ENCODE measurements at places on chromosomes 12 and 14. TPM values are rescaled to one million over a fixed set of nuclear protein-coding genes. Genes with fewer than 3 reads are reported as not detected.

- no peak overlapping the region for H3K4me3 ChIP-seq
- no peaks in the 10 kb centered on the region for H3K4me1 ChIP-seq
- no peaks in the 10 kb centered on the region for H3K27me3 ChIP-seq
- no peak overlapping the region for H3K27ac ChIP-seq
These were observed 210.1 kb downstream of the MON2 start for GRCh38 chr12:62676521-62677307.

- H3K27me3 ChIP-seq: no peaks in the 10 kb centered on the region
- H3K36me3 ChIP-seq: no peaks in the 10 kb centered on the region
- no peak for DNase-seq
- H3K4me3 ChIP-seq: no peak overlapping the region
- H3K27ac ChIP-seq: no peak overlapping the region
These were observed 69.2 kb downstream of the SLC6A12 start for GRCh38 chr12:144650-145284.

- no peak overlapping the region for H3K27ac ChIP-seq
- no peaks in the 10 kb centered on the region for H3K36me3 ChIP-seq
- H3K4me1 ChIP-seq: peaks cover 32% of the 10 kb centered on the region
These were observed 42.5 kb downstream of the WDR20 start for GRCh38 chr14:102182190-102182589.

Gene PRR4
- total RNA-seq: 0.87 TPM

- H3K36me3 ChIP-seq: no peaks in the 10 kb centered on the region
- no peaks in the 10 kb centered on the region for H3K4me1 ChIP-seq
- no peaks in the 10 kb centered on the region for H3K27me3 ChIP-seq
- H3K27ac ChIP-seq: no peak overlapping the region
- DNase-seq: no peak
- H3K4me3 ChIP-seq: no peak overlapping the region
These were observed 183.1 kb downstream of the KLHL28 start for GRCh38 chr14:44778604-44779003.

Gene KCNMB4
- 0.67 TPM for total RNA-seq

GRCh38 chr12:78756936-78757335 lies 107.6 kb upstream of the SYT1 start:
- no peak overlapping the region for H3K4me3 ChIP-seq
- no peak overlapping the region for H3K27ac ChIP-seq
- no peaks in the 10 kb centered on the region for H3K27me3 ChIP-seq

DNA sequence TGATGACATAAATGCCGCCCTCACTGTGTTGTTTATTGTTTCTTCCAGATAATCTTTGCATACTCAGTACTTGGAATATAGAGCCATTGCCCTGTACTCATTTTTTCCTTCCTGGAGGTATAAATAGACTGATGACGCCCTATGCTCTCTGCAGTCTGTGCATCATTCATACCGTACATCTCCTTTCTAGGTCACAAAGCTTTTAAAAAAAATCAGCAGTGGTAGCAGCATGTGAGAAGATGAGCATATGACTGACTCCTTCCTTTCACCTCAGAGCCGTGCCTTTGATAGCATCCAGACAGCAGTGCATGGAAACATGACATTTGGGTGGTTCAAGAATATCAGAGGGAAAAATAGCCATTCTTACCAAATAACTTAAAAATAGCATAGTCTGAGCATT lies 77.3 kb downstream of the PDE3A start:
- no peaks in the 10 kb centered on the region for H3K27me3 ChIP-seq
- no peak overlapping the region for H3K4me3 ChIP-seq
- no peak overlapping the region for H3K27ac ChIP-seq
- H3K36me3 ChIP-seq: no peaks in the 10 kb centered on the region

DNA sequence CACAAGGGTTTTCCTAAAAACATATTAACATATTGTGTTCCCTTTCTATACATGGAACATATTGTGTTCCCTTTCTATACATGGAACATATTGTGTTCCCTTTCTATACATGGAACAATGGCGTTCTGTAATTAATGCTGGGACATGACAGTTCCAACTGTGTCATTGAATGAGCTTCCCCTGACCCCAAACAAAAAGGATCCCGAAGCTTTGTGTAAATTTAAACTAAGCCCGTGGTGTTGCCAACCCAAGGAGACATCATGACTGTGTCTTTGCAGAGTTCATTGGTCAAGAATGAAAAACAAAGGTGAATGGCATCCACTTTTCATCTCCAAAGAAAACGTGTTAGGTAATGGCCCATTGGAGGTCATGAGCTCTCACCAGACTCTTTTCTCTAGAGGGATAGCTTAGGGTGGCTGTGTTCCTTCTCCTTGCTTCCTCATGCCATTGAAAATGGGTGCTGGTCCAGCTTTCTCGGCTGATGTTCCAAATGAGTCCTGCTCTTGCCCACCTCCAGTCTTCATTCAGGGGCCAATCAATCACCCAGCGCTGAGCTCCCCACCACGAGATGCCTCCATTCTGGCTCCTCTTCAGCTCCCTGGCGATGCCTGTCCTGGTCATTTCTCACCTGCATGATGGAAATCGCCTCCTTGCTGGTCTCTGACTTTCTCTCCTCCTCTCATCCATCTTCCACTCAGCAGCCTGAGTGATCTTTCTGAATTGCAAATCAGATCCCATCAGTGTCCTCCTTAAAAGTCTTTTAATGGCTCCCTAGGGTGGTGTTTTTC lies 156.1 kb downstream of the VRK1 start:
- H3K4me3 ChIP-seq: no peak overlapping the region
- H3K27ac ChIP-seq: no peak overlapping the region
- DNase-seq: no peak
- H3K27me3 ChIP-seq: no peaks in the 10 kb centered on the region

DNA sequence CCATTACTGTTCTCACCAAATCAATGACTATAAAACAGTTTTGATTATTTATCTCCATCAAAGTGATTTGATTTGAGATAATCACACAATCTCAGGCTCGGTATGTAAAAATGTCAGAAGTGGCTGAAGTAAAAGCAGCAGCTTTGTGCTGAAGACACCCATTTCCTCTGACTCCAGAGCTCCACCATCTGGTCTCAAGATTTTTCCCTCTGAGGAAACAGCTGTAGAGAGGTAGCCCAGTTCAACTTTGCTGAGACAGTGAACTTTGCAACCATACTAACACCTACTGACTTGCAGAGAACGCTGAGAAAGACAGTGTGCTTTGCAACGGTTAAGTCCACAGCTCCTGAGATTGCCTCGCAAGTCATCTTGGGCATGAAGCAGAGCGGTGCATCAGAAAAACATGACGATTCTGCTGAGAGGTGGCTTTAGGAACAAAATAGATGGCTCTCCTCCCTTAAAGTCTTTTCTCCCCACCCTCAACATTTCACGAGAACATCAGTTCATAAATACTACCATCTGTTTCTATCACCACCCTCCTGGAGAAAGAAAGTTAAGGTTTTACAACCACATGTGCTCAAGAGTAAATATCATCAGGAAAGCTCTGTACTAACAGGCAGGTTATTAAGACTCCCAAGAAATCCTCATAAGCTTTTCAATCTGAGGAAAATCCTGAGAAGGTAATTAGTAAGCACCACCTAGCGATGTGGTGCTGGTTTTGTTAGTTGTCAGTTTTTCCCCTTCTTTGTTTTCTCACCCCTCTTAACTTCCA lies 34.8 kb downstream of the HIGD1C start:
- no peaks in the 10 kb centered on the region for H3K4me1 ChIP-seq
- no peak overlapping the region for H3K4me3 ChIP-seq
- peak; percentile 34 for DNase-seq
- H3K27me3 ChIP-seq: no peaks in the 10 kb centered on the region
- H3K27ac ChIP-seq: no peak overlapping the region

Measured in CD4-positive, alpha-beta memory T cell (primary cell).